Stimulated activated memory B cell treated with anti-CD40 and anti-IgM and Interleukin-4, amounts not matched to agents 10 μg/mL and 1 μg/mL and 100 μg/mL, for 72 hours (primary cell): ENCODE measurements at places on chromosomes 5 and 9.
A peak's percentile ranks its signal among the peaks of the same experiment; 100 is the strongest.

GRCh38 chr5:122111460-122111859, 17.9 kb upstream of the ZNF474 start:
- ATAC-seq, result no peak

DNA sequence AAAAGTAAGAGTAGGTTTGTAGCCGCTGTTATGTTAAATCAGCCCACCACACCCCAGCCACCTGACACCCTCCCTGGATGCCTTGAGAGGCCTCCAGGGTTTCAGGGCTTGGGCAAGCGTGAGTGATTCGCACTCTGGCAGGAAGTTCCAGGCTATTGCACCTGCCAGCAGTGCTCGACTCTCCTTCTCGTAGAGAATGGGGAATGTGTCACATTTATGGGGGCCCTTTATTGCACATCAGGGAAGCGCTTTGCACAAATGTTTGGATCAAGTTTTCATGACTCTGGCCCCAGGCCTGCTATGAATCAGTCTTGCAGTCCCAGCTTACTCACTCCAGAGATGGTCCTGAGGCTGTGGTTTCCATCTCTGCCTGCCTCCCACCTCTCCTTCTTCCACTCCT, 66.1 kb upstream of the ADRA1B start:
- no peak for ATAC-seq

- ATAC-seq, result no peak
These were observed 328.3 kb downstream of the TMEM167A start for GRCh38 chr5:82748688-82749460.

- ATAC-seq, result peak; percentile 27
These were observed 11.8 kb upstream of the ACTBL2 start for GRCh38 chr5:57494104-57495098.

DNA sequence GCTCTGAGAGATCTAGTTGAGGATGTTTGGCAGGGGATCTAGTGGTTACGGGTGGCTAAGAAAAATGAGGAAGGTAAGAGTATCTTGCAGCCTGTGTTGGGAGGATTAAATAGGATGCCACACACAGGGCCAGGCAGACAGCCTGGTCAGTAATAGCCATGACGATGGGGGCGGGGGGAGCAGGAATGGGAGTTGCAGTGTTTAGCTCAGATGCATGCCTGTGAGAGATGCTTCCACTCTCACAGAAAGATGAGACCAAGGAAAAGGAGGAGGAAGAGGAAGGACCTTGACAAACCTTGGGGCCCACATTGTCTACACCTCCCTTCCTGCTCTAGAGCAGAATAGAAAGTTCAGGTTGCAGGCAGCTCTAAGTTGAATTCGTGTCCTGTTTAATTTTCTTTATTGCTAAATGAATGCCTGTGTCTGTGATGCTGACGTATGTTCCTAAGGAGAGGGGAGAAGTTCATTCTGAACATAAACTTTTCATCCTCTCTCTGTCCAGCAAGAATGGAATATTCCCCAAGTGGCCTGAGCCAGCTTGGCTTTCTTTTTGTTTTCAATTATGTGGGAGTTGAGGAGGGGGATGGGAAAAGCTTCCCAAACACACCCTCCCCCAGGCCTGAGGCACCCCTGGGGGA, 28.7 kb downstream of the TGFBI start:
- ATAC-seq, result no peak

DNA sequence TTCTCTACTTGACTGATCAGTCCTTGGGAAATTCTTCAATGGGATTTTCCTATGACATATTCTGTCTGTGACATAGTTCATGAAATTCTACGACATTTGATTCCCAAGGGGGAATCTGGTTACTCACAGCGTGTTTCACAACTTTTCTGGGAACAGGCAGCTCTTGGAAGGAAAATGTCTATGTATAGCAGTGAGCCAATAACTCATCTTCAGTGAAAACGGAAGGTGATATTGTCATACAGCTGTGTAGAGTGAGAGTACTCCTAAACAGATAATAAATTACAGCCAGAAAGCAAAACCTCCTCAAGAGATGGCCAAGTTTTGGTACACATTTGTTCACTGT, 91.4 kb downstream of the C9orf152 start:
- ATAC-seq, result no peak
